Stimulated activated CD8-positive, alpha-beta memory T cell treated with anti-CD3 and anti-CD28 coated beads, Interleukin-15, amount 100 ng/mL, for 48 hours (primary cell): ENCODE measurements at places on chromosomes 6 and 20.

GRCh38 chr20:49892260-49892659 is 23.1 kb downstream of the SPATA2 start:
- DNase-seq: no peak

GRCh38 chr6:11947575-11947974 is 64.5 kb upstream of the HIVEP1 start:
- no peak for DNase-seq

DNA sequence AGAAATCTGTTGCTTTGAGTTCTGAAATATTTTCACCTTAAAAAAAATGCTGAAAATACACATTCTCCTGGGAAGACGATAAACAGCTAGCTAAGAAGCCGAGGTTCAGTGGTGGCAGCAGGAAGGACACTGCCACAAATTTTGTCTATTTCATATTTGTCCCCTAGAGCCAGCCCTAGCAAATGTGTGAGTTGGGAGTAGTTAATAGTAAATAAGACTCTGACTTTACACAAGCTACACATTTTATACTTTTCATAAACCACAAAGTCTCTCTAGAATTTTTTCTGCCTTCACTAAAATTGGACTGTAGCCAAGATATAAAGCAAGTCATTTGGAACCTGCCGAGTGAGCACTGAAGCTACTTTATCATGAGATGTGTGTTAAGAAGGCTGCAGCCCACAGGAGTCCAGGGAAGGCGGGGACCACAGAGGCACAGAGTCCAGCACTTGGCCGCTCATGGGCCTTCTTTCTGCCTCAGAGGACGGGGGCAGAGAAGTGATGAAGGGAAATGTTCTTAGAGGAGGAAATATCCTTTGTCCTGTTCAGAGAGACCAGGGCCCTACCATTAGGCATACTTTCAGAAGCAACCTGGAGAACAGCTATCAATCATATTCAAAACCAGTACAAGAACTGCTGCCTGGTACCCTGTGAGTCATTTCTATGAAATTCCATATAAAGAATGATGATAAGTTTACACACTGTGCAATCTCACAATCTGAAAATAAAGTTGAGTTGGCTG is 241.7 kb upstream of the TAB2 start:
- DNase-seq: no peak

DNA sequence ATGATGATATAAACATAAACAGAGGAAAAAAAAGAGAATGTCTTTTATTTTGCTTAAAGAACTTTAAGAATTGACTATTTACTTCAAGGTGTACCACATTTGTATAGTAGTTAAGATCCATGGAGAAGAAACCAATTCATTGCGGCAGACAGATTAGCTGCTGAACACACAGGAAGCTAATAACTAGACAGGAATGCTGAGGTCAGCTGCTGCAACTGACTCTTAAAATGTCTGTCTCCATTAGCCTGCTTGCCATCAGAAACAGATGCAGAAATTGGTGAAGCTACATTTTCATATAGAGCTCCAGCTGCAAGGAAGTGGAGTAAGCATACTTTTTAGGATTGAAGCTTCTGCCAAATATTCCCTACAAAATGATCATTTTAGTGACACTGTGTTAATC is 939.5 kb downstream of the EPHA7 start:
- DNase-seq: no peak

GRCh38 chr6:36729161-36729524 is 31.5 kb downstream of the RAB44 start:
- DNase-seq: no peak

DNA sequence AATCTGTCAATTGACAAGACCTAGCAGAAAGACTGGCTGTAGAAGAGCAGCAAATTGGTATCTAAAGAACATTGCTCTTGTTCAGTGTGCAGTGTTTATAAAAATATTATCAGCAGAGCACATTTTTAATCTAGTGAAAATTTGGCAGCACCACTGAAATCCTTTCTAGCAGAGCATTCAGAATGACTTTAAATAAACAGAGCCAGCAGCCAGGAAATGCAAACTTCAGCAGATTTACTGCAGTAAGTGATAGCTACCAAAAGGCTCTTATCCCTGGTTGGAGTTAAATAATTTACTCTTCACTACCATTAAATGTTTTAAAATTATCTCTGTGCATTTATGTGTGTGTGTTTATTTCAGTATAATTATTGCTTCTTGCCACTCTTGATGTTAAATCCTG is 590.9 kb upstream of the CITED2 start:
- DNase-seq: no peak

DNA sequence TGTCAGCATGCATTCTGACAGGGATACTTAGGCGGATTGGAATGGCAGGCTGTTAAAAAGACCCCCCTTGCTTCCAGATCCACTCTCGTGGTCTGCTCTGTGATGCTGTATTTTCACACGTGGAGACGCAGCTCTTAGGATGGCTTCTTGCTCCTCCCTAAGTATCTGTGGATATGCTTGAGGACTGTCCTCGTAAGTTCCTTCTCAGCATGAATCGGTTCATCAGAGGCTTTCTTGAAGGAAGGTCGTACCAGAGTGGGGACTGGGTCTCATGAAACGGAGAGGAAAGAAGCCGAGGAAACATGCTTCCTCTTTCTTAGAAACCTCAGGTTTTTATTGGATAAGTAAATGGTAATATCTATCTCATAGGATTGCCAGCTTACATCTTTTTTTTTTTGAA is 220.4 kb downstream of the FARS2 start:
- DNase-seq: no peak

GRCh38 chr20:51943761-51944160 is 141.4 kb upstream of the SALL4 start:
- DNase-seq: no peak

- no peak for DNase-seq
Observed at GRCh38 chr6:8844968-8845367, 409.6 kb upstream of the SLC35B3 start.

- no peak for DNase-seq
Observed at GRCh38 chr6:53587291-53587690, 42.4 kb upstream of the GCLC start.

- no peak for DNase-seq
Observed at GRCh38 chr6:156359912-156360311, 417.3 kb upstream of the ARID1B start.

- DNase-seq: no peak
Observed at GRCh38 chr6:158963020-158963808, 36.8 kb downstream of the RSPH3 start.

DNA sequence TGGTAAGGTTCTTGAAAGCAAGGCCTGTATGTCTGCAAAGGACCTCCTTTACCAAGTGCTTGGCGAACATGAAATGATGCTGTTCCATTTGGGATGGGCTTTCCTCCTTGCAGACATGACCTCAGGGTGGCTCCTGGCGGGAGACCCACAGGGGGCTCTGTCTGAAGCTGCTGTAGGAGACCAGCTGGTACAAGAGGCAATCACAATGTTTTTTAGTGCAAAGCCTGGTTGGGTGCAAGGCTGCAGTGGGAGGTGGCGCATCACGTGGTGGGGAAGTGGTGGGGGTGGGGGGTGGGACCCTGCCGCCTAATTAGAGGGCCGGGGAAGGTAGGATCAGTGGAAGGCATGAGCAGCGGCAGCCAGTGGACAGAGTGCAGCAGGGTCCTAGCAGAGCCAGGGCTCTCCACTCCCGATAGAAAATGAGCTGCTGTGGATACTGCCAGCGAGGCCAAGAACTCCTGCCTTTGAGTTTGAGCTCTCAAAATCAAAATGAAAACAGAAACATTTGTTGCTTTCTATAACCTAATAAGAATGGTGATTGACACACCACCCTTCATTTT is 9.1 kb upstream of the ARMC2 start:
- no peak for DNase-seq

DNA sequence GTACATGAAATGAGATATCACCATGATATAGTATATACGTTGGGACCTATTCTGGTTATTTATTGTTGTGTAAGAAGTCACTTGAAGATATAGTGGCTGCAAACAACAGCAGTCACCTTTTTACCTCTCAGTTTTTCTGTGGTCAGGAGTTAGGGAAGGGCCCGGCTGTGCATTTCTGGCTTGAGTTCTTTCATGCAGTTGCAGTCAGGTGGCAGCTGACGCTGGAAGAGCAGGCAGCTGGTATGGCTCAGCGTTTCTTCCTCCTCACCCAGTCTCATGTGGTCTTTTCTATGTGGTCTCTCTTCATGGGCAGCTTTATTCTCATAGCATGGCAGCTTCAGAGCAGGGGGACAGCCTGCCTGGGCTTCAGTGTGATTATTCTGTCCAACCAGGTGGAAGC is 154.4 kb downstream of the PLCB4 start:
- DNase-seq: no peak

DNA sequence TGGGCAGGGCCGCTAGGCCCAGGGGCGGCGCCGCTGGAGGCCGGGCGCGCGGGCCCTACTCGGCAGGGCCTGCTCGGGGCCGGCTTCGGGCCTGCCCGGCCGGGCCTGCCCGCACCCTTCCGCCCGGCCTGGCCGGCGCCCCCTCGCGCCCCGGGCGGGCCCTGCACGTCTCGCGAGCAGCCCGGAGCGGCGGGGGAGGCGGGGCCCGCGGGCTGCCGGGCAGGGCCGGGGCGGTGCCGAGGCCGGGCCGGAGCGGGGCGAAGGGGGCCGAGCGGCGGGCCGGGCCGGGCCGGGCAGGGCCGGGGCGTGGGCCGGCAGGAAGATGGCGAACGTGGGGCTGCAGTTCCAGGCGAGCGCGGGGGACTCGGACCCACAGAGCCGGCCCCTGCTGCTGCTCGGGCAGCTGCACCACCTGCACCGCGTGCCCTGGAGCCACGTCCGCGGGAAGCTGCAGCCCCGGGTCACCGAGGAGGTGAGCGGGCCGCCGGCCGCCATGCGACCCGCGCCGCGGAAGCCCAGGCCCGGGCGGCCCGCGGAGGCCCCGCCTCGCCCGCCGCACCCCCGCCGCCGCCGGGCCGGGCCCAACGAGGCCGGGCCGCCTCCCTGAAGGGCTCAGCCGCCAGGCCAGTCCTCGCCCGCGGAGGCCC is at the start of gene NPEPL1:
Gene NPEPL1, plus strand, starts transcription at position 222 of the 647 bp plus-strand sequence. Its CDS starts 101 bp downstream, at position 323.
- peak; percentile 55 for DNase-seq

GRCh38 chr20:20003031-20003954 is 13.9 kb upstream of the NAA20 start:
- no peak for DNase-seq

DNA sequence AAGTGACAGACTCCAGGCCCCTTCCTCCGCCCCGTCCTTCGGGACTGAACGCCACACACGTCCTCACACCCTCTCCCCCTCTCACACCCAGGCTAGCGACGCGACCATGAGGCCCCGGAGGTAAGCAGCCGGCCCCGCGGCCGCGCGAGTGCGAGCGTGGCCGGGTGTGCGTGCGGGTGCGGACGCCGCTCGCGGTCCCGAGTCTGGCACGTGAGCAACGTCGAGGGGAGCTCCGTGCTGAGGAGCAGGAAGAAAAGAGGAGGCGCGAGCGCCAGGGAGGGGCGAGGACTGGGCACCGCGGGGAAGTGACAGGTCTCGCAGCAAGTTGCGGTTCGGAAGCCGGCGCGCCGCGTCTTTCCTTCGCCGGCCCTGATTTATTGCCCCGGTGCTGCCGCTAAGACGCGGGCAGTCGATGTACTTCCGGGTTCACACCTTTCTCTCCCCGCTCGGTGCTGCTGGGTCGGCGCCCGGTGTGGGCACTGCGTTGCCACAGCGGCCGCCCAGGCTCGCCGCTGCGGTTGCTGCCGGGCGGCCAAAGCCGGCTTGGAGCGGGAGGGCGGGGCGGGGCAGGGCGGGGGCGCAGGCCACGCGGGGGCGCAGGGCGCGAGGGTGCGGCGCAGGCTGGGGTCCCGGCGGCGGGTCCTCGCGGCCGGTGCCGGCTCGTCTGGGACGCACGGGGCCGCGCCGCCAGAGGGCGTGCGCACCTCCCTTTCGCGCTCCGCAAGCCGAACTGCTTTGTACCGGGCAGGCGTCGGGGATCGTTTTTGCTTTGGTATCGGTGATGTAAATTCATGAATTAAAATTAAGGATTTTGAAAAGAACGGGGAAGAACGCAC is 15.8 kb upstream of the LIN28B start:
- DNase-seq: no peak

DNA sequence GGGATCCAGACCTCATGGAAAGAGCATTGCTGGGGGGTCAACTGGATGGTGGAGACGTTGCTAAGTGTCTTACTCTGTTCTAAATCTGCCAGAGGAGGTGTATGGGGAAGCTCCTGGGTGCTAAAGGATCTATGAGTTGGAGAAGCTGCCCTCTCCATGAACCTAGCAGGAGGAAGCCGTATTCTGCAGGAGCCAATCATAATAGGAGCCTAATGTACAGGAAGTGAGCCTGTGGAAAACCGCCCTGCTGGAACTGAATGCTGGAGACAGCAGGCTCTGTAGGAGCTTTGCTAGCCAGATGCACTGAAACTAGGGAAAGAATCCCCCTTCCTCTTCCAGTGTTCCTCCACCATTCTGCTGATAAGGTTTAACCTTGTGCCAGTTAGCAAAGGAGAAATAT is 10.9 kb downstream of the CASP8AP2 start:
- no peak for DNase-seq

GRCh38 chr6:42375007-42375635 is 76.6 kb downstream of the TRERF1 start:
- DNase-seq: no peak

GRCh38 chr6:167683028-167683862 is 143.5 kb upstream of the AFDN start:
- no peak for DNase-seq

DNA sequence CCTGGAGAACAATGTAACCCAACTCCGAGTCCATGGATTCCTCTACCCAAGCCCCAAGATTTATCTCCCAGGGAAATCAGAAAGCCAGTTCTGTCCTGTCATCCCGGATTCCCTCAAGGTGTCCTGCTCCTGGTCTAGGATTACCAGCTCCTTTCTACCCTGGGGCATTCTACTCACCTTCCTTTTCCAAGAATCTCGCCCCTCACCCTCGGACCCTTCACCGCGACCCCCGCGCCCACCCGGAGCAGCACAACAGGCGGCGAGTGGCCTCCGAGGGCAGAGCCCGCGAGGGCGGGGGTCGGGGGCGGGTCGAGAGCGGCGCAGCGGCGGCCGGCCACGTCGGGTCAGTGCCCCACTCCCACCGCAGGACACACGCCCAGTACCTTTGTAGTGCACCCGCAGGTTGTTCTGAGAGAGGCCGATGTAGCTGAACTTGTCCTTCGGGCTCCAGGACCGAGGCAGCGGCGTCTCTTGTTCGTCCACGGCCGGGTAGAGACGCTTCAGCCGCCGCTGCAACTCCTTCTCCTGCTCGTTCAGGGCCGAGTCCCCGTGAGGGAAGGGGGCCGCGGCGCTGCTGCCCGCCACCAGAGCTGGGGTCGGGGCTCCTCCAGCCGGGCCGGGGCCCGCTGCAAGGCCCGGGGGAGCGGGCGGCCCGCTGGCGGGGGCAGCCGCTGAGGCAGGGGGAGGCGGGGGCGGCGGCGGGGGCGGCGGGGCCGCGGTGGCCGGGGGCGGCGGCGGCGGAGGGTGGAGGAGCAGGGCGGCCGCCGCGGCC is 897 bp downstream of the RANBP9 start:
- DNase-seq: peak; percentile 25

DNA sequence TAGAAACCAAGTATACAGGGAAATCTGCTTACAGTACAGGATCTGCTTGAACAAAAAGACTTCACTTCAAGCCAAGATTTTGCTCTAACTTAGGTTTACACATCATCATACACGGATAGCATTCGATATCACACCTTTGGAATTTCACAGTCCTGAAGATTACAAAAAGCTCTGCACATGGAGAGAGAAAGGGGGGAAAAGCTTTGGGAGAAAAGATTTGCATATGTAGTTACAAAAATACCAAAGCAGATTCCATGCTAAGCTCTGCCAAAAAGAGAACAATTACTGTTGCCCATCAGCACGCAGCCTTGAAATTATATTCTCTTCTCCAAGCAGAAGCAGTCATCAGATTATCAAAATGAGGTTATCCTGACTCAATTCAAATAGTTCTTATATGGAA is 62.0 kb downstream of the HIVEP2 start:
- no peak for DNase-seq

- no peak for DNase-seq
Observed at GRCh38 chr6:142349215-142349823, 47.5 kb downstream of the ADGRG6 start.

- DNase-seq: no peak
Observed at GRCh38 chr20:58684291-58684690, 8.3 kb upstream of the NPEPL1 start.
